ENCODE measurements at places on chromosomes 3 and 15.

DNA sequence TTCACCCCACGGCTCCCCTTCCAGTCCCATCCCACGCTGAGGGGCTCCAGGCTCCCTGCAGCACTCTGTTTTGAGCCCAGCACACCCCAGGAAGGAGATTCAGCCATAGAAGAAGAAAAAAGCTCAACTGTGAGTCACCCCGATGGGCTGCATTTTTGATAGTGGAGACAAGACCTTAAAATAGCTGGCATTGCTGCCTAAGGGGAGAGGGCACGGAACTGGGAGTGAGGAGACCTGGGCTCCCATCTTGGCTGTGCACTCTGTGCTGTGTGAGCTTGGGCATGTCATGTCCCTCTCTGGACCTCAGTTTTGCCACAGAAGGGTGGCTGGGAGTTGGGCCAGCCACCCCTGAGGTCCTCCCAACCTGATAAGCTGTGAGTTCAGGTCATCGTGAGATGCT is 57.2 kb upstream of the SMAD6 start:
- DNase-seq, result no peak

- DNase-seq, result no peak
Observed at GRCh38 chr3:133570139-133570936, 3.1 kb upstream of the CDV3 start.

DNA sequence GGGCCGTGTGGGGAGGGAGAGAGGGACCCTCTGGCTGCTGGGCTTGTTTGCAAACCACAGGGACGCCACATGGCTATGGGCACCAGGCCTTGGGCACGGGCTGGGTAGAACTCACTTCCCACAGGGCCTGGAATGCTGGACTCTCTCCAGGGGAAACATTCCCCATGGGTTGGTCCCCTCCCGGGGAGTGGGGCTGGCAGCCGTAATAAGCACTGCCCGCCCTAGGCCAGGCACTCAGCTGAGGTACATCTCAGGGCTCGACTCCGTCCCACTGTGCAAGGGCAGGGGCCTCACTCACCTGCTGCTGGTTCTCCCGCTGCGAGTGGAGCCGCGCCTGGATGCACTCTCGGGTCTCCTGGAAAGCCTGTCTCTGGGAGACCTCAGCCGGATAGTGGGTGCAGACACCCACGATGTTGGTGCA is 96.7 kb downstream of the ADCY5 start:
- peak; percentile 64 for DNase-seq

- DNase-seq, result no peak
Observed at GRCh38 chr3:9649791-9650521, 651 bp downstream of the MTMR14 start.

All from Right ventricle myocardium inferior (tissue), 1 donor.